ENCODE measurements at places on chromosomes 12 and 14.

GRCh38 chr14:59897757-59898383 is 22.1 kb upstream of the LRRC9 start:
- DNase-seq, result peak; percentile 68

DNA sequence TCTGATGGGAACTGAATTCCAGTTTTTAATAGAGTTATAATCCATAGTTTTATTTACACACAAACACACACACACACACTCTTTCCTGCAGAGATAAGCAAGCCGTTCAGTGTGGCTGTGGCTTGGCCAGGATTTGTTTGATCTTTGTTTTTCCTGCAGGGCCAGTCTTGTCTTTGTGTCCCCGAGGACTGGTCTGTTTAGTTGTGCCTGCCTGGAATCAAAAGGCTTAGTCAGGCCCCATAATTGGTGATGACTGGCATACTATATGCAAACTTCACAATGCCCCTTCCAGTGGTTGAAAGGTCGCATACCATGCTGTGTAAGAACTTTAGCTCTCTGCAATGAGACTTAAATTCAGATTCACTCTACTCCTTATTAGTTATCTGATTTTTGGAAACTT is 26.0 kb downstream of the WBP11 start:
- no peak for DNase-seq

GRCh38 chr14:55111122-55111708 is 17.8 kb upstream of the LGALS3 start:
- DNase-seq, result no peak

DNA sequence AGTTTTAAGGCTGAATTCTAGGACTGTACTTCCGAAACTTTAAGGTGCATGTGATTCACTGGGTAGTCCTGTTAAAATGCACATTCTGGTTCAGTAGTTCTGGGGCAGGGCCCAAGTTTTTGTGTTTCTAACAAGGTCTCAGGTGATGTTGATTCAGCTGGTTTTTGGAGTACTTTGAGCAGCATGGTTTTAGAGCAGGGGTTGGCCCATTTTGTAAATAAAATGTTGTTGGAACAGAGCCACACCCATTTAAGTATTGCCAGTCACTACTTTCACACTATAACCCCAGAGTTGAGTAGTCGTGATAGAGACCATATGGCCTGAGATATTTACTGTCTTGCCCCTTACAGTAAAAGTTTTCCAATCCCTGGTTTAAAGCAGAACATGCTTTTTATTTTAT is 111.3 kb downstream of the SYNE2 start:
- no peak for DNase-seq

Measured in suppressor macrophage treated with lipopolysaccharide for 4 hours (primary cell).